ENCODE measurements at places on chromosomes 5 and 9. TPM values are rescaled to one million over a fixed set of nuclear protein-coding genes. Genes with fewer than 3 reads are reported as not detected.

SHISAL2B gene
- not detected for total RNA-seq

- H3K27me3 ChIP-seq, result peaks cover 2% of the 10 kb centered on the region
- H3K27ac ChIP-seq, result no peak overlapping the region
- H3K4me3 ChIP-seq, result no peak overlapping the region
- H3K4me1 ChIP-seq, result peaks cover 6% of the 10 kb centered on the region
- DNase-seq, result no peak
- peaks cover 17% of the 10 kb centered on the region for H3K36me3 ChIP-seq
Measured at GRCh38 chr9:34086864-34087263, 38.2 kb upstream of the UBAP2 start.

LCN15 gene
- total RNA-seq, result not detected

DNA sequence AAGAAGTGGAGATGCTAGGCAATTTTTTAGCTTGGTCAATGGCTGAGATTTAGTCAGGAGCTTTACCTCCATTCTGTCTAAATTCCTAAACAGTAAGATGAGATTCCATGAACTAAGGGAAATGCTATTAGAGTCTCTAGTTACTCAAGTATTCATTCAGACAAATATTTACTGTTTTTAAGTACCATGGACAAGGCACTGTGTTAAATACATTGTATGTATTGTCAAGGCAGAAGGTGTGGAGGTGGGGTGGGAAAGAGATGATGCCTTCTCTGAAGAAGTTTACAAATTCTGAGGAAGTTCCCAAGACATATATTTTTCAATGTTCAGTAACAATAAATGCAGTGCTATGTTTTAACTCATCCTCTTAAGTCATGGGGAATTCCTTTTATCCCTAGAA lies 459.9 kb upstream of the NMUR2 start:
- H3K36me3 ChIP-seq, result no peaks in the 10 kb centered on the region
- DNase-seq, result no peak
- no peaks in the 10 kb centered on the region for H3K27me3 ChIP-seq

DNA sequence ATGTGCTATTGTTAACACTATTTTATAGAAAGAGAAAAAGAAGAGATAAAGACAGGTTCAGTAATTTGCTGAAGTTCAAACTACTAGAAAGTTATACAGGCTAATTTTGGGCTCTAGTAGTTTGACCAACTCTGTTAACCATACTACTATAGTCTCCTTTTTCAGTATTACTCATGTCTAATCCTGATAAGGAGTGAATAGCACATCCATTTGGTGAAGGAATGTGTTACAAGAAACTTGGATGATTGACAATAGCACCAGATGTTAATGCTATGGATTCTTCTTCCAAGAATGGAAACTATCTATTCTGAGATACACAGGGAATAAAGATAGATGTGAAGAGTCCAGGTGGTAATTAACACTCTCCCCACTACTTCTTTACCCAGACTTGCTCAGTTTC lies 677.3 kb downstream of the PRELID2 start:
- H3K4me1 ChIP-seq, result peaks cover 36% of the 10 kb centered on the region
- H3K27me3 ChIP-seq, result no peaks in the 10 kb centered on the region
- H3K36me3 ChIP-seq, result no peaks in the 10 kb centered on the region
- no peak overlapping the region for H3K27ac ChIP-seq
- no peak for DNase-seq

DNA sequence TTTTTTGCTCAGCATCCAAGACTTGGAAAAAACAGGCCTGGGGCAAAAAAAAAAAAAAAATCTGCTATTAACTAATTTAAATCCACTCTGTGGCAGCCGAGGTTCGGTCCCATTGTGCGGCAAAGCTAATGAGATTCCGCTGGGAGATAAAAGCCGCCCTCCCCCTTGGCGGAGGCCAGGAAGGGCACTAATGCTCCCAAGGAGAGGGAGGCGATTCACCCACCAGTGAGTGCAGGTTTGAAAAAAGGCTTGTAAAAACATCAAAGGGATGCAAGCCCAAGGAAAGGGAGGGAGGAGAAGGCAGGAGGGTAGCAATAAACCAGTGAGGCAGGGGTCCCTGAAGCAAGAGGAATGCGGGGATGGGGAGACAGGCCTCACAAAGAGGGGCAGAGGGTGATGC lies 129.5 kb upstream of the RAPGEF1 start:
- DNase-seq, result no peak
- peaks cover 1% of the 10 kb centered on the region for H3K27me3 ChIP-seq
- H3K4me3 ChIP-seq, result no peak overlapping the region

DNA sequence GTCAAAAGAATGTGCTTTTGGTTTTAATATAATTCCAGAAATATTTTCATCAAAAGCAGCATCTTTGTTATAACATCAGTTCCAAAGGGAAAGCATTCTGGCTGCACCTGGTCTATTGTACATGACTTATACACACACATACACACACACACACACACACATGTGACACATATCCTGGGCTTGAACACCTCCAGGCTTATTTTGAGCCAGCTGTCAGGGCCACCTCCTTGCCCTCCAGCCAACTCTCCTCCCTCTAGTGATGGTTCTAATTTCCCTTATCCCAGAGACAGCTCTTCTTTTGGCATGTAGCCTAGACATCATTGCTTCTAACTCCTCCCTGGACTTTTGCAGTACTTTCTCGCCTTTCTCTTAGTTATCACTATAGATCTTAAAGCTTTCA lies 115.0 kb downstream of the PIK3R1 start:
- H3K36me3 ChIP-seq, result no peaks in the 10 kb centered on the region
- peak; percentile 37 for DNase-seq
- no peak overlapping the region for H3K4me3 ChIP-seq
- H3K27me3 ChIP-seq, result peaks cover 1% of the 10 kb centered on the region
- H3K4me1 ChIP-seq, result peaks cover 64% of the 10 kb centered on the region

DNA sequence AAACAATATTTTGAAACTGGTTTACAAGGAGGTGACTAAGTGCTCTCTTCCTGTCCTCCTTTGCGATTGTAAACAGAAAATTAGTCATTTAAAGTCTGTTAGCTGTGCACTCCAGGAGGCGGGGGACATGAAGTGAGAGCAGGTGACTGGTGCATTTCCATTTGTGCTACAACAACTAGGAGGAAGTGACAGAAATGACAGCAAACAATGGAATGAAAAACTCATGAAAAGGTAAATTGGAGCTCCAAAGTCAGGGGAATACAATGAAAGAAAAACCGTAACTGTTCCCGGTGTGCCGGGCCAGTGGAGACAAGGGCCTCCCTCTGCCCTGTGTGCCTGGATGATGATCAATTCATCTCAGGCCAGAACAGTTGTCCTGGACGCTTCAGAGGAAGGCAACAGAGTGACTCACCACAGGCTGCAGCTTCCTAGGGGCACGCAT lies 439.9 kb downstream of the GADD45G start:
- H3K27me3 ChIP-seq, result peaks cover 1% of the 10 kb centered on the region
- H3K4me3 ChIP-seq, result no peak overlapping the region
- no peak overlapping the region for H3K27ac ChIP-seq
- H3K4me1 ChIP-seq, result no peaks in the 10 kb centered on the region

DNA sequence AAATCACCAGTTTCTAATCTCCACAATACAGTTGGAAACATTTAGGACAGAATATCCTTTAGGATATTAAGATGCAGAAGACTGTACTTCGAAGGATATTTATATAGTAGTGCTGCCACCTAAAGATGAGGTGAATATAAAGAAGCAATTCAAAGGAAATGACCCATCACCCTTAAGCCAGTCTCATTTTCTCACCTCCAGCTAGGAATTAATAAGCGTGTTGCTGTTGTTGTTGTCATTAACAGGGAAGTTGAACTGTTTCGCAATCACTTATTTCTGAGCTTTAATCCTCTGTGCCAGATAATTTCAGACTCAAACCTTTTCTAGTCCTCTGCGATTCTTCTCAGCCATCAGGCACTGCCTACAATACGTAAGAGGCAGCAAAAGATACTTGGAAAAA lies 7.8 kb upstream of the PURA start:
- H3K36me3 ChIP-seq, result no peaks in the 10 kb centered on the region
- H3K27me3 ChIP-seq, result peaks cover 10% of the 10 kb centered on the region
- peak overlapping the region; percentile 15 for H3K27ac ChIP-seq
- peaks cover 40% of the 10 kb centered on the region for H3K4me1 ChIP-seq

DNA sequence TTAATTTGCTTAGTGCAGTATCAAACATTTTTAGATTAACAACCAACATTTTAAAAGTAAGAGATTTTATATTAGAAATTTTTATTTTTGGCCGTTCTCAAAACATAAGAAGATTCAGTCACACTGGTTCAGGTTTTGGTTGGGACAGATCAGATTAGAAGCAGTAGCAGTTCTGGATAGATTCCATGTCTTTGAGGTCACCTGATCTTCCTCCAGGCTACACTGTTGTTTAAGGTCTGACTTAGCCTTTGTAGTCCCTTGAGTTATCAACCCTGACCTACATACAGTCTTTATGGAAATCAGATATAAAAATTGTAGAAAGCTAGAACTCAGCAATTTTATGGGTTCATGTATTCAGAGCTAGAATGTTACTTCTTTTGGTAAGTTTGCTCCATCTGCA lies 910.0 kb upstream of the WWC1 start:
- H3K4me1 ChIP-seq, result no peaks in the 10 kb centered on the region
- H3K27me3 ChIP-seq, result peaks cover 3% of the 10 kb centered on the region
- H3K36me3 ChIP-seq, result no peaks in the 10 kb centered on the region
- H3K27ac ChIP-seq, result no peak overlapping the region
- no peak for DNase-seq

DNA sequence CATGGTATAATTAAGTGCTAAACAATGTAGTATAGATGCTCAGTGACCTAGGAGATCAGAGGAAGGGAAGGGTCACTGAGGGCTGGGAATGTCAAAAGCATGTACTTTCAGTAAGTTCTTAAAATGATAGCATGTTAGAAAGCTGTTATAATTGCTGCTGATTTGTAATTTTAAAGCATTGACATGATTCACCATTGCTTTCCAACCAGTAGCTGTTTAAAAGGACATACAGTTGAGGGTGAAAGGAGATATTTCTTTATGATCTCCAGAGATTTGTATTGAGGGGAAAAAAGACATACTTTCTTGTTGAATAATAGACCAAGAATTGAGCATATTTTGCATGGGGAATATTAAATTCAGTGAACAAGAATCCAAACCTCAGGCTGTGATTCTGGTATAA lies 1.2 kb upstream of the SLC1A3 start:
- no peak overlapping the region for H3K27ac ChIP-seq
- H3K4me1 ChIP-seq, result peaks cover 41% of the 10 kb centered on the region
- peaks cover 14% of the 10 kb centered on the region for H3K27me3 ChIP-seq
- DNase-seq, result no peak
- no peak overlapping the region for H3K4me3 ChIP-seq
- no peaks in the 10 kb centered on the region for H3K36me3 ChIP-seq

GRCh38 chr5:116419258-116419657 lies 155.4 kb downstream of the SEMA6A start:
- no peaks in the 10 kb centered on the region for H3K4me1 ChIP-seq
- no peak overlapping the region for H3K4me3 ChIP-seq
- H3K36me3 ChIP-seq, result no peaks in the 10 kb centered on the region
- no peaks in the 10 kb centered on the region for H3K27me3 ChIP-seq

IGFBPL1 gene
- not detected for total RNA-seq

DNA sequence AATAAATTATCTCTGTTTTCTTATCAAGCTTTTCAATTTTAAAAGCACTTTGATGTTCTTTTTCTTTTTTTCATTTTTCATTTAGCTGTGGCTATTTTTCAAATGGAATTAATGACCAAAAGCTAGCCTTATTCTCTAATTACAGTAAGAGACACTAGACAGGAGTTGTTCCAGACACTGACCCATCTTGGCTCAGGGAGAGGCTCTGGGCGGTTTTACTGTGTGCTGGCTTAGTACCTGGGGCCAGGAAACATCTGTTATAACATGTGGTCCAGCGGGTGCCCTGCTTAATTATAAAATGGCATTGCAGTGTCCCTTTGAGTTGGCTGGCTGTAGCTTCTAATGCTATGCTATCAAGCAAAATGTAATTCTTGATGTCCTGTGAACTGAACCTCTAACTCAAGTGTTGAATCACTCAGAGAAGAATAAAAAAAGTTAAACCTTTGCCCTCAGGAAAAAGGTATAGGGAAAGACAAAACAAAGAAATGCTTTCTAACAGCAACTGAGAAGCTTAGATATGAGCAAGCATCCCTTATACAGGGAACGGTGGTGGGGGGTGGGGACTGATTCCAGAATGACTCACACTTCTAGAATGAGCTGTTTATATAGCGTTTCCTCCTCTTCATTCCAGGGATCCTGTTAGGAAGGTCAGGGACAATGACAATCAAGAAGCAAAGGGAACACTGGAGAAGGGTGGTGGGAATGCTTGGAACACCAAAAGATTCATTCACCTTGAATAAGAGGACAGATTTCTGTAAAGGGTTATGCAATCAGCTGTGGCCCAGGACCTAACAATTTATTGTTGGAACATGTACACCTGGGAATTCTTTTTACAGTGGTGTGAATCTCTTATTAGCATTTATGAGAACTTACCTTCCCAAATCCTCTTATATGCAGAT lies 58.7 kb upstream of the NFIB start:
- H3K4me1 ChIP-seq, result peaks cover 17% of the 10 kb centered on the region
- DNase-seq, result peak; percentile 18
- no peak overlapping the region for H3K27ac ChIP-seq
- peak overlapping the region; percentile 24 for H3K4me3 ChIP-seq
- H3K27me3 ChIP-seq, result peaks cover 19% of the 10 kb centered on the region

DNA sequence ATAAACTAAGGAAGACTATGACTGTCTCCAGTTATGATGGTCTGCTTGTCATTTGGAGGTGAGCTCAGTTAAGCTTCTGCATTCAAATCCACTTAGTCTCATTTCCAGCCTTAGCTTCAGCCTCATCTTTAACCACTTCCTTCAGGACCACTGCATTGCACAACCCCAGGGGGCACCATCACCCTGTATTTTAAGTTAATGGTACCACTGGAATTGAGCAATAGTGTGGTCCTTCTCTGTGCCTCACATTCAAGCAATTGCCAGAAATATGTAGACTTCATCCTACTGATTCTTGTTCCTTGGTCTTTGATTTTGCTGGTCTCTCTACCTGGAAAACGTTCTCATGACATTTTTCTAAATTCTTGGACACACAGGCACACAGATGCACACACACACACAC lies 131.5 kb upstream of the PTPN3 start:
- H3K36me3 ChIP-seq, result no peaks in the 10 kb centered on the region
- H3K27ac ChIP-seq, result no peak overlapping the region
- peaks cover 9% of the 10 kb centered on the region for H3K27me3 ChIP-seq
- H3K4me3 ChIP-seq, result no peak overlapping the region
- DNase-seq, result no peak

- no peaks in the 10 kb centered on the region for H3K36me3 ChIP-seq
- peaks cover 10% of the 10 kb centered on the region for H3K4me1 ChIP-seq
- H3K27ac ChIP-seq, result no peak overlapping the region
- DNase-seq, result peak; percentile 50
Measured at GRCh38 chr5:170173227-170173626, 59.6 kb upstream of the C5orf58 start.

ISL1 gene
- 0.72 TPM for total RNA-seq

- no peak overlapping the region for H3K27ac ChIP-seq
- H3K36me3 ChIP-seq, result peaks cover 20% of the 10 kb centered on the region
- no peak for DNase-seq
Measured at GRCh38 chr5:128480158-128480557, 57.9 kb downstream of the FBN2 start.
